Endothelial cell of coronary artery (primary cell): ENCODE measurements at places on chromosomes 4 and X. TPM values are rescaled to one million over a fixed set of nuclear protein-coding genes. Genes with fewer than 3 reads are reported as not detected.

FGF5 gene
- total RNA-seq, result 1.7 and 3.5 TPM in 2 replicates

WFS1 gene
- 18.7 and 22.6 TPM in 2 replicates for total RNA-seq

RS1 gene
- not detected in 2 replicates for total RNA-seq

GAR1 gene
- 4.4 and 6.2 TPM in 2 replicates for total RNA-seq

NUDT10 gene
- 0.94 and 0.99 TPM in 2 replicates for total RNA-seq

RNF175 gene
- not detected in 2 replicates for total RNA-seq

RAB39B gene
- total RNA-seq, result under 0.01 and 0.09 TPM in 2 replicates

TRAM1L1 gene
- 0.09 and 0.36 TPM in 2 replicates for total RNA-seq

STARD8 gene
- 6.1 and 7.8 TPM in 2 replicates for total RNA-seq
